ENCODE measurements at places on chromosomes 6 and 20.

DNA sequence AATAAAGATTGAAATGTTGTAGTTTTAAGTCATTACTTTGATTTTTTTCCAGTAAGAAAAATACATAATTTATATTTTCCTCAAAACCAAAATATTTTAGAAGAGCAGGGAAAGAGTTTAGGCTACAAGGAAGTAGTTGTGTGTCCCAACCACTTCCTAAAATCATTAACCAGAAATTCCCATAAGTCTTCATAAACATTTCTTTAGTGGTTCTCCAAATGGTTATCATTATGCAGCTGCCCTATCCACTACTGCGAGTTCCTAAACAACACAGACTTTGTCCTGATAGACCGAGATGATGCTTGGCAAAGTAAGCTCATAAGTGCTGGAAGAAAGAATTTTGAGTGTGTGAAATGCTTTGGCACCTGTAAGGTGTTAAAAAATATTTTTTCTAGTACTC lies 93.6 kb downstream of the ARMC2 start:
- no peak for DNase-seq

GRCh38 chr6:131290955-131291354 lies 155.7 kb downstream of the AKAP7 start:
- DNase-seq = no peak

- no peak for DNase-seq
Measured at GRCh38 chr6:56570413-56571359, 72.0 kb downstream of the DST start.

GRCh38 chr6:111549168-111549567 lies 56.5 kb downstream of the TRAF3IP2 start:
- DNase-seq = no peak

DNA sequence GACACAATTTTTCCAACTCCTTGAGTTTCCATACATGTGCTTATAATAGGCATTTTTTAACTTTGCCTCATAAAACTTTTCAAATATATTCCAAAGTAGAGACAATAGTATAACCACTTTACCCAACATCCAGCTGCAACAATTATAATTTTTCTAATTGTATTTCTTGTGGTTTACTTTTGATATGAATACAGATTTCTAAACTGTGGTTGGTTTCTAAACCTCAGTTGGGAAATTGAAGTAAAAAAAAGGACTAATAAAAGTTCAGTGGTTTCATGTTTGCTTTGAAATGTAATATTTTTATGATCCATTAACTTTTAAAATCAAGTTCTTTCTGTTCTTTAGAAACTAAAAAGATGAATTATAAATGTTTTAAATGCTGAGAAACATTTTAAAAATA lies 40.0 kb downstream of the FRK start:
- DNase-seq = no peak

- no peak for DNase-seq
Measured at GRCh38 chr6:107956586-107957307, 1.3 kb downstream of the SEC63 start.

DNA sequence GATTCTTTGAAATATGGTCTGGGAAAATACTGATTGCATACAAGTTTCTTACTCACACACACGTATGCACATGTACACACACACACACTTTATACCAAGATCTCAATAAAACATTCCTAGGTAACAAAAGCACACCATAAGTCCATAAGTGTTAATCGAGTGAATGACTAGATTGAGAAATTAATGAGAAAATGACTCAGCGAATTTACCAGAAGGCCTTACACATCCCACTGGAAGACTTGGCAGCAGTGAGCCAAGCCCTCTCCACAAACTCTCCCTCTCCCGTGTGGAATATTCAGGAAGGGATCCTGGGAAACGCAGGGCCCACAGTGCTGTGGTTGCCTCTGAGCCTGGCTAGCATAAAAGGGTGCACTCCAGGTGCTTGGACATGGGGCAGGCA lies 227.2 kb downstream of the LY86 start:
- DNase-seq = no peak

GRCh38 chr6:118869350-118869749 lies 24.6 kb upstream of the ASF1A start:
- no peak for DNase-seq

GRCh38 chr20:51085769-51086168 lies 62.9 kb upstream of the KCNG1 start:
- DNase-seq = no peak

DNA sequence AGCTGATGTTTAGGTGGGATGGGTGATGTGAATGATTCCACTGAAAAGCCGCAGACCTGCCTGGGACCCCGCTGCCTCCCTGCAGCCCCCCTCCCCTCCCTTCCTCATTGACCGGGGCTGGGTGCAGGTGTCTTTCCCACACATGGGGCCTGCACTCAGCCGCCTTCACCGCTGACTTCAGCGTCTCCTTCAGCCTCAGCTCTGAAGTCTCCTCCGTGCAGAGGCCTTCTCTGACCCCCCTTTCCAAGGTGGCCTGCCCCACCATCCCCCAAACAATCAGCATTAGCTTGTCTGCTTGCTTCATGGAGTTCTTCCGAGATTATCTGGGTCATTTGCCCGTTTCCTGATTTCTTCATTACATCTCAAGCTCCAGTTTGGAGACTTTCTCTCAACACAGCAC lies 140.7 kb downstream of the SMOC2 start:
- no peak for DNase-seq

- DNase-seq = peak; percentile 37
Measured at GRCh38 chr6:13924949-13925881, at the start of gene RNF182. RNF182 (plus strand) TSS chr6:13924952; CDS start chr6:13977120, 52,168 bp downstream.

All from stimulated activated CD4-positive, alpha-beta T cell treated with anti-CD3 and anti-CD28 coated beads, Interleukin-12 subunit alpha, Interleukin-12 subunit beta, amount 100 ng/mL, for 48 hours (primary cell).